ENCODE measurements at places on chromosomes 1 and 21. TPM values are rescaled to one million over a fixed set of nuclear protein-coding genes. Genes with fewer than 3 reads are reported as not detected.

DNA sequence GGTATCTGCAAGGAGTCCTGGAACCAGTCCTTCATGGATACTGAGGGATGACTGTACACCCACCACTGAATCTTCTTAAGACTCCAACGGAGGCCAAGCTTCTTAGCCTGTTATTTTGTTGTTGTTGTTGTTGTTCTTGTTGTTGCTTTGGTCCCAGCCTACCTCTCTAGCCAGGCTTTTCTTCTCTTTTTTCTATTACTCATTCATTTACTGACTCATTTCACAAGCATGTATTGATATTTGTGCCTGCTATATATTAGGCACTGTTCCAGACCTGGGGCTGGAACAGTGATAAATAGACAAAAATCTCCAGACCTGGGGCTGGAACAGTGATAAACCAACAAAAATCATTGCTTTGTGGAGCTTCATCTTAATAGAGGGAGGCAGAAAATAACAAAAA, 20.4 kb downstream of the CENPF start:
- DNase-seq: no peak

DNA sequence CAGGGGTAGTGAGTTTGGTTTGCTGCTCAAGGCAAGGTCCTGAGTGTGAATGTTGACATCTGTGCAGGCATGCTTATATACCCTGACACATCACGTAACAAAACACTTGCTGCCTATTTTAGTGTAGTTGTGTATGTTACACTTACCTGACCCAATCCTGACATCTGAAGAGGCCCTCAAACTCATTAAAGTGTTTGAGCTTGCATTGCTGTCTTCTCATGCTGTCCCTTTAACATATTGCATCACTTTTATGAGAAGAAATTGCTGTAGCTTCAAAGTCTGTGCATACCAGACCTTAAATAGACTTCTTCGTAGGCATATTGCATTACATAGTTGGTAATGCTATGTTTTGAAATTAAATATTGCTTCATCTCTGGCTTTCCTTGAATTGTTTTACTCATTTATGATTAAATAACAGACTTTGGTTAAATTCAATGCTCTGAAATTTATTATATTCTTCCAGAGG, at the start of gene KRTAP19-3:
KRTAP19-3 (minus strand) TSS at position 51 of the 466 bp plus-strand sequence. CDS start 56 bp downstream, outside the sequence.
- DNase-seq: no peak

DNA sequence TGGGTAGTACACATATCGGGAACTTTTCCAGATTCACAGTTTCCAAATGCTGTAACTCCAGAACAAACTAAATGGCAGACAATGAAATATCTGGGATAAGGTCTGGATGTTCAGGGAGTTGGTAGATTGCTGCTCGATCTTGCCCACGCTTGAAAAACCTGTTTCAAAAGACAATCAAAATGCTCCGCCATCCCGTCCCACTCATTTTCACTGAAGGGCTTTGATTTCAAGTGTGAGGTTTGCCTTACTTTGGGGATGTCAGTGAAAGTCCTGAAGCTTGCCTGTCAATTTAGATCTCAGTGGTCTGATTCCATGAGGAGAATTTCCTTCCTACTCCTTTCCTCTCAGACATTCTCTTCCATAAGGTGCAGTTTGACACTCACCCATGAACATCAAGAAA, 236.3 kb upstream of the KCNK2 start:
- DNase-seq: no peak

Gene CD247
- total RNA-seq: not detected

- peak; percentile 80 for DNase-seq
Observed at GRCh38 chr1:32874860-32875752, 4.4 kb upstream of the FNDC5 start.

- DNase-seq: no peak
Observed at GRCh38 chr1:50666849-50667248, 243.6 kb upstream of the DMRTA2 start.

DNA sequence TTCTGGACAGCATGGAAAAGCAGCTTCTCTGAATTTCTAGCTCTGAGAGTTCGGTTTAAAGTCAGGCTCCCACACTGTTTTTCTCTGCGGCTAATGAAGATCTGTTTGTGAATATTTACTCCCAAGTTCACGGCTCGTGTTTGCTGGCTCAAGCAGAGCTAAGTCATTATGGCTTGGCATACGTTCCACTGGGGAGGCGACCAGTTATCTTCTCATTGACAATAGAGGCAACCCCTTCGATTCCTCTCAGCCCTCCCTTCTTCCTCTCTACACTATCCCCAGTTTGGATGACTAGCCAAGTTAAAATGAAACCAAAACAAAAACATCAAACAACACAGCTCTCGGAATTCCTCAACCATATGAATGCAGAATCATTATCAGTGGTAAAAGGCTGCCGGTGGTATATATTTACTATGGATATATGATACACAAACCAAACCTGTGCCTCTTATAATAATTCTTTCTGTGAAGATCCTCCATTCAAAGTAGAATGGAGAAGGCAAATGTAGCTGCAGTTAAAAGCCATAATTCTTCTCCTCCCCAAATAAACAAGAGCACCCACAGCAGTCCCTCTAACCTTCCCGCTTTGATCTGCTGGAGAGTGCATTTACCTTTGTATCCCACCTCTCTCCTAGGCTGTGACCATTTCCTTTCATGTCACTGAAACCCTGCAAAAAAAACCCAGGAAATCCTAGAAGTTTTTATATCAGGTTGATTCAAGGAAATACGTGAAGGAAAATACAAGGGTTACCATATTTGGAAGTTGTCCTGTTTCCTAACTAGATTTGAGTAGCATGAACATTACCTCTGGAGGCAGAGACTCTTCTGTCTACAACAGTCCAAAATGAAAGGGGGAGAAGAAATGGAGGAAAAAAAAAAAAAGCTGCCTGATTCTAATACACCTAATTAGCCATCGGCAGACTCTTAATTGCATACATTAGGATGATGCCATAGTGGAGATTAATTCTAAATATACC, 108.3 kb upstream of the USH2A start:
- no peak for DNase-seq

Gene PER3
- 24.2 TPM for total RNA-seq

- no peak for DNase-seq
Observed at GRCh38 chr21:27306791-27307775, 340.2 kb upstream of the ADAMTS5 start.

DNA sequence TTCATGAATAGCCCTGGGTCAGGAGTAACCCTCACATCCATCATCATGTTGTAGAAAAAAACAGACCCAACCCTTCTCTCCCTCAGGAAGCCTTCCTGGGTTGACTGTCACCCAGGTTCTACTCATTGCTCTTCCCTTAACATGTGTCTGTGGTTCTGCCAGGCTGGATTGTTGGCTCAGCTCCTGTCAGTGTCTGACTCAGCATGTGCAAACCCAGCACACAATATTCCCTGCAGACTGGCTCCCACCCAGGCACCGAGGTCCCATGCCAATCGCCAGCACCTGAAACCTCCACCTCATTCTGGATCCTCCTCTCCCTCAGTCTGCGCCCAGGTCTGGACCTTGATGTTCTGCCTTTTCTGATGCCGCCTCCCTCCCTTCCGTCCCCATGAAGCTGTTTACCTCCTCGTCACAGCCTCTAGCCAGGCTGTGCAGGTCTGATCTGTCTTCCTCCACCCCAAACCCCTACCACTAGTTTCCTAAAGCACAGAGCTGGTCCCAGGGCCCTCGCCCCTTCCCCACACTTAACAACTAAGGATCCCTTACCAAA, 4.3 kb upstream of the S100A8 start:
- no peak for DNase-seq
